ENCODE measurements at places on chromosomes 6 and 20.

- no peak for DNase-seq
Observed at GRCh38 chr20:25587536-25587935, 2.2 kb upstream of the NINL start.

GRCh38 chr20:16299897-16300296, 273.4 kb downstream of the KIF16B start:
- no peak for DNase-seq

DNA sequence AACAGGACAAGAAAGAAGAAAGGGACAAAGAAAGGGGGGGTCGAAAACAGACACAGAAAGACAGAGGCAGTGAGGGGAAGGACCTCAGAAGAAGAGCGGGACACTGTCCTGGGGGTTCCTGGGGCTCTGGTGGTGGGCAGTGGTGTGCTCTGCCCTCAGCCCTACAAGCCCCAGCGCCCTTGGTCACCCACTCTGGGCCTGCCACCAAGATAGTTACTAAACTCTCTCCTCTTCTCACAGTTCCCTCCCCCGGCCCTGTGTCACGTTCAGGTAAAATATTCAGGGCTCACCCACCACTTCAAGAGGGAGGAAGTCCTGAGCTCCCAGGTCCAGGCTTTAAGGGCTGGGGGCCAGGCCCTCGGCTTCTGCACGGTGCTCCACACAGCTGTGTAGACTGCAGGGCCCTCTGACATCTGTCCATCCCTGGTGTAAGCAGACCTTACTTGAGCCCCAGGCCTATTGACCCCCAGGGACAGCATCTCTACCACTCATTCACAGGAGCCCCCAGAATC, 87.4 kb downstream of the MRPL14 start:
- no peak for DNase-seq

DNA sequence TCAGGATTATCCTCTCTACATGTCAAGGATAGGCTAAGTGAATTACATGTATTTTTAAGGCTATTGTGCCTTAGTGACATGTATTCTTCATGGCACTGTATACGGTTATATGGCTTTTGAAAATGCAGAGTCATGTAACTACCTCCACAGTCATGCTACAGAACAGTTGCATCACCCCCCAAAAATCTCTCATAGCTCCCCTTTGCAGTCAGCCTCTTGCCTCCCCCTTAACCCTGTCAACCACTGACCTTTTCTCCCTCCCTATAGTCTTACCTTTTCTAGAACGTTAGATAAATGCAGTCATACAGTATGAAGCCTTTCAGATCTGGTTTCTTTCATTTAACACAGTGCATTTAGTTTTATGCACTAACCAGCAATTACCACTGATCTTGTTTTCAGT, 10.3 kb upstream of the RNF24 start:
- DNase-seq = no peak

DNA sequence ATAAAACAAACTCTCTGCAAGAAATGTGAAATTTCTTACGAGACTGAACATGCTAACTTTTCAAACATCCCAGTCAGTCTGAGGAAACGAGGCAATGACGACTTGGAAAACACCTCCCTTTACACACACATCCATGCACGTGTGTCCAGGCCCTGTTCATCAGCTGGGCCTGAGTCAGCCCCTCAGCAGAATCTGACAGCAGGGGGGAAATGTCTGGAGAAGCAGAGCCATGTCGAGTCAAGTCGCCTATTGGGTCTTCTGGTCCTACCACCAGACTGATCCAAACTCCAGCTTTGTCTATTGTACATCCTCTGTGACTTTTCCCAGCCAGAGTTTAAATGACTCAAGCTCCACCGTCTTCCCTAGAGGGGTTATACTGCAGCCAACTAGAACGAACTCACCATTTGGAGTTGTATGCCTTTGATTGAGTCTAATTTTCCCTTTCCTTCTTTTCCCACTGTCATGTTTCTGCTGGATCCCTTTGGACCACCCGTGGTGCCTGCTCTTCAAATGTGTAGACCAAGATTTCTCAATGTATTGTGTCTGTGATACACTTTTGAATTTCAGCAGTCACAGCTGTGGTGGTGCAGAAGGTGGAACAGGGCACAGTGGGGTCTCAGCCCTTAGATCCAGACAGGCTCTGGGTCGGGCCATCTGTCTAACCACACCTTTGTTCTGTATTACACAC, 254.0 kb downstream of the CDC5L start:
- DNase-seq = no peak

- peak; percentile 73 for DNase-seq
Observed at GRCh38 chr6:151052021-151052646, 186.6 kb downstream of the MTHFD1L start.

- DNase-seq = no peak
Observed at GRCh38 chr20:24785141-24786110, 163.6 kb upstream of the CST7 start.

GRCh38 chr6:56091159-56091869, 156.1 kb downstream of the COL21A1 start:
- no peak for DNase-seq

DNA sequence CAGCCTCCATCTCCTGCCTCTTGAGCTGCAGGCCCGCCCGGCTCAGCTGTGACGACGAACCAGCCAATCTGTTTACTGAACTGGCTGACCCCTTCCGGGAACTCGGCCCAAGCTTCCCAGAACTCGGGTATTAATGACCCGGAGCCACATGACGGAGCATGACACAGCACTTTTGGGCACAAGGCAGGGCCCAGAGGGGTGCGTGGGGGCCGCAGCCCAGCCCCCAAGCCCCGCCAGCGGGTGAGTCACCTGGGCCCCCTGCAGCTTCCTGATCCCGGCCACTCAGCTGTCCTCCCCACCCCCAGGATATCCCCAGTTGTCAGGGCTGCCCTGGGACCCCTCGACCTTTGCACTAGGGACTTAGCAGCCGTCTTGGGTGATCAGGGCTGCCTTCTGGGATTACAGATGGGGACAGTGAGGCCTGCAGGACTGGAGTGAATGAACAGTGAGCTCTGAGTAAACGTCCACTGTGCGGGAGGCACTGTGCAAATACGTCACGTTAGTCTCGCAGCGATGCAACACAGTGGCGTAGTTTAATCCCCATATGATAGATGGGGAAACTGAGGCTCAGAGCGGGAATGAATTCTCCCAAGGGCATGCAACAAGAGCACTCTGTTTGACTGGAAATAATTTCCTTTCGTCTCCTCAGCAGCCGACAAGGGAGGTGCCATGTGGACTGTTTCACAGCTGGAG, 102.1 kb downstream of the CEBPB start:
- DNase-seq = peak; percentile 85

DNA sequence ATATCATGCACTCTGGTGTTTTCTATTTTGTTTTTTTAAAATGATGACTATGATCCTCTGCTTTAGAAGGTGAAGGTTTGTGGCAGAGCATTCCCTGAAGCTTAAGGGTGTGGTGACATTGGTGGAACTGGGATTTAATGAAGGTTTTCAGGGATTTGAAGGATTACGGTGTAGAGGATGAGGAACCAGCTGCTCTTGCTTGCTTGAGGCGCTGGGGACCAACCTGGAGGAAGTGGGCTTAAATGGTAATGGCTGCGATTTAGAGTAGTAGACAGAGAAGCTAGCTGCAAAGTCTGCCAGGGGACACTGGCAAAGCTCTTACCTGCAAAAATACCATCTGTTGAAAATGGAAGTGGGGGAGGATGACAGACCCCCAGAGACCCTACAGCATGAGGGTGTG, 241.8 kb downstream of the CLIC5 start:
- DNase-seq = no peak

GRCh38 chr20:33803921-33804337, 7.2 kb upstream of the CHMP4B start:
- no peak for DNase-seq

DNA sequence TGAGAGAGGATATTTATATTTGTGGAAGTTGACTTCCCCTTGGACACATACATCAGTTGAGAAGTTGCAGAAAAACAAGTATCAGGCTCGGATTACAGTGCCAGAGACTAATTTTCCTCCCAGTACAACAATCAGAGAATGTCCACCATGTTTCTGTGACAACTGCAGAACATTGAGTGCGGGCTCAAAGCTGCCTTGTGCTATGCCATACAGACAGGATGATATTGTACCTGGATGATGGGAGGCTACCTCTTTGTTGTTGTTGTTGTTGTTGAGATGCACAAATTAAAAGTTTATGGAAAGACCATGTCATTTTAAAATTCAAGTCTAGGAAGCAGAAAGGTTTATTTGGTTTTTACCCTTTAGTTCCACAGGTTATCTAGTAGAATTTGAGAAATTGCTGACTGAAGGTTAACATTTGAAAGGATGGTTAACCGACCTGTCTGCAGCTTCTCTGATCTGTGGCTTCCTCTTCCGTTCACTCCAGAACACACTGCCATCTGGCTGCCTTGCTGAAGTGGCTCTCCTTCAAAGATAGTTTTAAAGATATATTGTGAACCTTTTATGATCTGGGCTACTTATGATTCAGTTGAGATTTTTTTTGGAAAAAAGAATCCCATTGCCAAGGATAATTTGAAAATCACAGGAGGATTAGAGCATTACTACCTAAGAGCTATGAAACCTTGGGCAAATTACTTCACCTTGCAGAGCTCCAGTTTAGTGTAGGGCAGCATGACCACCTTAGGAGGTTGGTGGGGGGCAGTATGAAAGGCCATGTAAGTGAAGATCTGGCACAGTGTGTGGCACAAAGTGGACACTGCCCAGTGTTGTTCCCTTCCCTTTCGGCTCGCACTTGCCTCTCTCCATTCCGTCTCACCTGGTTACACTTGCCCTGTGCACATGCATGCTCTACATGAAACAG, 15.9 kb downstream of the TMEM200A start:
- no peak for DNase-seq

- no peak for DNase-seq
Observed at GRCh38 chr6:138979813-138980668, 8.0 kb downstream of the REPS1 start.

DNA sequence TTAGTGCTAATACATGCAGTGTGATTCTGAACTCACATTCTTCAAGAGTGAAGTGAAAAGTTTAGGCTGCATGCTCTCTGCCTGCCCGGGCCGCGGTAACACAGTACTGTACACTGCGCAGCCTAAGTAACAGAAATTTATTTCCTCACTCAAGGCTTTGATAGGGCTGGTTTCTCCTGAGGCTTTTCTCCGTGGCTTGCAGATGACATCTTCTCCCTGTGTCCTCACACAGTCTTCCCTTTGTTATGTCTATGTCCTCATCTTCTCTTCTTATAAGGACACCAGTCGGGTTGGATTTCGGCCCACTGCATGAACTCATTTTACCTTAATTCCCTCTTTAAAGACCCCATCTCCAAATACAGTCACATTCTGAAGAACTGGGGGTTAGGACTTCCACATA, 51.1 kb upstream of the TMEM170B start:
- no peak for DNase-seq

DNA sequence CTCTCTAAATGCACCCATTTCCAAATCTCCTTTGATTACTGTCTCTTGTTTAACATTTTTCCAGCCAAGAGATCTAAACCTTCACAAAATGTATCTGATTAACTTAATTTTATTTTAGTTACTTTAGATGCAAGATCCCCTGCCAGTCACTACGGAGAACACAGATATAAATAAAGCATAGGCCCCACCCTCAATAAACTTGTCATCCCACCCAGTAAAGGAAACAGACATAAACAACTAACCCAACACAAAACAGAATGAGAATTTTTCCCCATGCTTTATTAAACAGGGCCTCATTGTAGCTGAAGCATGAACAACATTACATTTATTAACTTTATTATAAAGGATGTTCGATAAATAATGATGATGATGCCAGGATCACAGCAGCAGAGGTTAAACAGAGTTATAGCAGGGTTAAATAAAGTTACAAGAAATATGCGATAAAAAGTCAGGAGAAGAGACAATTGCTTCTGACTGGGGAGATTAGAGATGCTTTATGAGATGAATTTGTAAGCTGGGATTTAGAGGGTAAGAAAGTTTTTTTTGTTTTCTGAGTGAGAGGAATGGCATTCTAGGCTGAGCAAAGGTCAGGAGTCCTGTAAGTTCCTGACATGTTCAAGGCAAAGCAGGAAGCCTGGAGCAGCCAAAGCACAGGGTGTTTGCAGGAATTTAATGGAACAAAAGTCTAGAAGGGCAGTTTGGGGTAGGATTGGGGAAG, 41.1 kb downstream of the TFAP2A start:
- DNase-seq = no peak

DNA sequence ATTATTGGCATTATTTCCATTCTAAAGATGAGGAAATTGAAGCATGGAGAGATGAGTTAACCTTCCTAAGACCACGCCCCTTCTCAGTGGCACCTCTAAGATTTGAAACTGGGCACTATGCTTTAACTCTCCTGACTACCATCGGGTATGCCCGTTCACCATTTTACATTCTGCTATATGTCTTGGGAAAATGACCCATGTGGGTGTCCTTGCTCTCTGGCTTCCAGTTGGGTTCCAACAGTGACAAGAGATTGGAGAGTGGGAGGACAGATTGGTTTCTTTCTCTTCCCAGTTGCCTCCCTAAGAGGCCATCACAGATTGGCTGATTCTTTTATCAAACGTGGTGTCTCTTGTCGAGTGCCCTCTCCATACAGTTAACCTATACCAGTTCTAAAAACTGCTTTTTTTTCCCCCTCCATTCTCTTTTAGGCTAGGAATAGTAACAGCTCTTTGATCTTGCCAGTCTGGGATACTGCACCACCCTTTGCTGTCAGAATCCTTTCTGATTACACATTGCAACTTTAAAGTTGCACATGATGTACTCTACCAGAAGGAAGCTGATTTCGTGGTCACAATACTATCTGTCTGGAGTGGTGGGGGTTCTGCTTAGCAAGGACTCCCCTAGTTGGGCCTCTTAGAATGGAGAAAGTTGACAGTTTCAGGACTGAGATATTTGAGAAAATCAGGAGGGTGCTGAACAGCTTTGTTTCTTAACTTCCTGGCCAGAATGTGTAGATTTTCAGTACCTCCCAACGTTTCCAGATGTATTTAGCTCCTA, 88.0 kb upstream of the ELOVL5 start:
- DNase-seq = no peak
